DMS53 (cell line): ENCODE measurements at places on chromosomes 7 and 10.
A peak's percentile ranks its signal among the peaks of the same experiment; 100 is the strongest.

DNA sequence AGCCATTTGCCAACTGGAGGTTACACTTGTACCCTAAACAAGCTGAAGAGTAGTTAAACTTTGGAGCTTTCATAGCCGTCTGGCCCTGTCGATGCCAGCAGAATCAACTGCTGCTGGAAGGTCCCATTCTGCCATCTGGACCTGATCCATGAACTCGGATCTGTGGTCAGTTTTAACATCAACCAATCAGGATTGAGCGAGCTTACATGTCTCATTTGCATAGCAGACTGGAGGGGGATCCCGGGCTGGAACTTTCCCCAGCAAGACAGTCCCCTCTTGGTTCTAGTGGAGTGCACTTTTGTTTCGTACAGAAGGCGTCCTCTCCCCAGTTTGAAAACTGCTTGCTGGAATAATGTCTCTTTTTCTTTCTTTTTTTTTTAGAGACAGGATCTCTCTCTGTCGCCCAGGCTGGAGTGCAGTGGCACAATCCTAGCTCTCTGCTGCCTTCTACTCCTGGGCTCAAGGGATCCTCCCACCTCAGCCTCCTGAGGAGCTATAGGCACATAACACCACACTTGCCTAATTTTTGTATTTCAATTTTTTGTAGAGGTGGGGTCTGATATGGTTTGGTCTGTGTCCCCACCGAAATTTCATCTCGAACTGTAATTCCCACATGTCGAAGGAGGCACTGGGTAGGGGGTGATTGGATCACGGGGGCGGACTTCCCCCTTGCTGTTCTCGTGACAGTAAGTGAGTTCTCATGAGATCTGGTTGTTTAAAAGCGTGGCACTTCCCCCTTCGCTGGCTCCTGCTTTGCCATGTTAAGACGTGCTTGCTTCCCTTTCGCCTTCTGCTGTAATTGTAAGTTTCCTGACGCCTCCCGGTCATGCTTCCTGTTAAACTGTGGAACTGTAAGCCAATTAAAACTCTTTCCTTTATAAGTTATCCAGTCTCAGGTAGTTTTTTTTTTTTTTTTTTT is 42.8 kb upstream of the SEPHS1 start:
- DNase-seq = no peak

- no peak for DNase-seq
Observed at GRCh38 chr10:29317027-29317420, 28.2 kb downstream of the LYZL1 start.

GRCh38 chr10:106302961-106303360 is 861.5 kb downstream of the SORCS1 start:
- no peak for DNase-seq

- no peak for DNase-seq
Observed at GRCh38 chr10:61784354-61785133, 117.0 kb upstream of the ARID5B start.

GRCh38 chr7:98629001-98629431 is 11.9 kb downstream of the NPTX2 start:
- DNase-seq = no peak

GRCh38 chr7:114478384-114478783 is 63.8 kb downstream of the FOXP2 start:
- DNase-seq = no peak

GRCh38 chr7:72023926-72024325 is 388.2 kb downstream of the CALN1 start:
- no peak for DNase-seq

GRCh38 chr10:71075759-71076472 is 136.5 kb upstream of the UNC5B start:
- no peak for DNase-seq

DNA sequence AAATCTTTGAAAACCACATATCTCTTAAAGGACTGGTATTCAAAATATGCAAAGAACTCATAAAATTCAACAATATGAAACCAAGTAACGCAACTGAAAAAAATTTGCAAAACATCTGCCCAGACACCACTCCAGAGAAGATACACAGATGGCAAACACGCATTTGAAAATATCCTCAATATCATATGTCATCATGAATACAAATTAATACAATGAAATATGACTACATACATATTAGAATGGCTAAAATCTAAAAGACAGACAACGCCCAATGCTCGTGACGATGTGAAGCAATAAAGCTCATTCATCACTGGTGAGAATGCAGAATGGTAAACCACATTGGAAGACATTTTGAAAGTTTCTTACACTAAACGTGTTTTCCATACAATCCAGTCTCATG is 770.1 kb upstream of the CELF2 start:
- no peak for DNase-seq

DNA sequence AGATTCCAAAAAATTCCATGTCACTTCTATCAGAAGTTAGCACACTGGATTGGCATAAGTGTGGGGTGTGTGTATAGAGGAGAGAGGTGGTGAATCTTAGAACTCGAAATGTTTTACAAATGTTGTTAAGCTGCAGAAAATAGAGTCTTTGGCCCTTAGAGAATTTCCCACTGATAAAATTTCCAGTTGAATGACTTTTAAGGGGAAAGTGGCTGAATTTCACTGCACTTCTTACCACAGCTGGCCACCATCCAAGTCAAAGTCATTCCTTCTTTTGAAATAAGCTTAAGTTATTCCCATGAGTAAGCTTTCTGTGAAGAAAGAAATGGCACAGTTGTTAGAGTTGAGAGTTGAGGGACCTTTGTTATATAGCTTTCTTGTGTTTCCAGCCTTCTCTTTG is 13.9 kb downstream of the VCL start:
- peak; percentile 14 for DNase-seq

DNA sequence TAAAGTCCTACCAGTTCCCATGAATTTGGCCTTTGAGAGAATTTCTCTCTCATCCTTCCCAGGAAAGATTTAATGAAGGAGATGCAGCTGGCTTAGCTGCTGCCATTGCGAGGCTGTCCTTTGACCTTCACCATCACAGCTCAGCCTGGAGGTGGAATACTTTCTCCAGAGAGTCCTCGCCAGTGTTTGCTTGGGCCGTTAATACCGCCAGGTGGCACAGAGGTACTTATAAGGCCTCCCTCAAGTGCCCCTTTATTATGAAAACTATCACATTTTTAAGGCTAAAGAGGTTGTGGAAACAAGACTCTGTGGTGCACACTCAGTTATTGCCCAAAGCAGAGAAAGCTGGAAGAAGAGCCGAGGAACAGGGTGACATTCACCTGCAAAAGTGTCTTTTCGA is 330.6 kb downstream of the CCSER2 start:
- peak; percentile 55 for DNase-seq

DNA sequence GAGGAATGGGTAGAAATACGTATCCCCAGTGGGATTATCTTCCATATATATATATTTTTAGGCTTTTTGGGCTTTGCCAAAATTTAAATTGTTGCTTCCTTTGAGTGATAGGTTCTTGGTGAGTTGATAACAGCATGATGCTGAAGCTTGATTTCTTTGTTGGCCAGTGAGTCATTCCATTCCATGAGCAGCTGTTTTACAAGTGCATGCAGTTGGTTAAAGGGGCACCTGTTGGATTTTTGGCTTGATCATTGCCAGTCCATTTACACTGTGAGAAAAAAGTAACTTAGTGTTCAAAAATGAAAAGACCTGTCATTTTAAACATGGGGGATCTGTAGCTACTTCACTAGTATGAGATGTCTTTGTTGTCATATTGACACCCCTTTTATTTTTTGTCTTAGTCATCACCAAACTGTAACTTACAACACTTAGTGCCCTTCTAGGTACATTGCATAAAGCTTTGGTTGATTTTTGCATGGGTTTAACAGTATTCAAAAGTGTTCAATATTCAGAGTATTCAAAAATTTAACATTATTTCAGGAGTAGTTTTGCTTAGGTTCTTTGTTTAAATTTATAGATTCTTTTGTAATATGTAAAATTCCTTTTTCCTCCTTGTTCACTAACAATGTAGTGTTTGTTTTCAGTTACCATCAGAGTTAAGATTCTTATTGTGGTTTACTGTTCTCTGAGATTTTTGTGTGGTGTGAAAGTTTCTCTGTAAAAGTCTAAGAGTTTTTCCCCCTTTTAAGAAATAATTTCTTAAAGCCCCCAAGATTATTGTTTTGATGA is 8.8 kb downstream of the AKAP9 start:
- peak; percentile 57 for DNase-seq

GRCh38 chr10:88992921-88993524 is 2.4 kb downstream of the FAS start:
- no peak for DNase-seq

DNA sequence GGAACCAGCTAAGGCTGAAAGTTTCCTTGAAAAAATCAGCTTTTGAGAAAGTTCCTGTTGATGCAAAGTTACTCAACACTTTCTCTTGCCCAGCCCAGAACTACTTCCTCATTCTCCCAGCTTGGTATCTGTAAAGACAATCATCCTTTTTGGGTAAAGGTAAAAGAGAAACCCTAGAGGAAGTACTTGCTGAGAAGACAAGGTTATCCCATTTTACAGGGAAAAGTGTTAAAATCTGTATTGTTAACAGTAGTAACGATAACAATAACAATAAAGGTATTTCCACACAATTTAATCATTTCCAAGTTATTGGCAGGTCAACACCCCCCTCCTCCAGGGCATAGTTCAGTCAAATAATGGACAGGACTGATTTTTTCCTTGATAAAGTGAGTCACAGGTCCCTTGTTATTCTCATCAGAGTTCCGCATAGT is 2.4 kb downstream of the ALOX5 start:
- DNase-seq = no peak

DNA sequence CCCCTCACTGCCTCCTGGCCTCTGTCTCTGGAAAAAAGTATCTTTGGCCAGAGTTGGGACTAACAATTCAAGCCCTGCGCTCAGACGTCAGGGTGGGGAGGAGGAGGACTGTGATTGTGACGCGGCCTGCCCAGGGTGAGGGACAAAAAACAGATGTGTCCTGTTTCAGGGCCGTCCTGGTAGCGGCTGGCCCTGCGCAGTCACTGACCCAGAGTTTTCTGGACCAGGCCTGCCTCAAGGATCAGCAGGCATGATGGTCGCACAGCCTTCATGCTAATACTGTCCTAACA is 110.1 kb downstream of the CYTH3 start:
- no peak for DNase-seq

DNA sequence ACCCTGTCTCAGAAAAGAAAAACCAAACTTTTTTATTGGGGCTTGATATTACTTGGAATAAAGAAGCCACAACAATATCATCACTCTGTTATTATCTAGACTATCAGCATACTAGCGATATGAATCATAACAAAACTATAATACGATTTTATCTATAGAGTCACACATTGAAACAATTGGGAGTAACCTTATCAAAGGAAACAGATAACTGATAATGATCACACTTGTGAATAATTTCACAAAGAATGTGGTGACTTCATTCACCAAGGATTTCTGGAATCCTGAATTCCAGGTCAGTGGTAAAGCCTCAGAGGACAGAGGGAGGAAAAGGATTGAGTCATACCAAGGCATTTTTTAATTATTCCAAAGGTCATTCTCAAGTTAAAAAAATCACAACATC is 32.1 kb upstream of the NMT2 start:
- no peak for DNase-seq
